ENCODE measurements at places on chromosomes 1 and 21.

DNA sequence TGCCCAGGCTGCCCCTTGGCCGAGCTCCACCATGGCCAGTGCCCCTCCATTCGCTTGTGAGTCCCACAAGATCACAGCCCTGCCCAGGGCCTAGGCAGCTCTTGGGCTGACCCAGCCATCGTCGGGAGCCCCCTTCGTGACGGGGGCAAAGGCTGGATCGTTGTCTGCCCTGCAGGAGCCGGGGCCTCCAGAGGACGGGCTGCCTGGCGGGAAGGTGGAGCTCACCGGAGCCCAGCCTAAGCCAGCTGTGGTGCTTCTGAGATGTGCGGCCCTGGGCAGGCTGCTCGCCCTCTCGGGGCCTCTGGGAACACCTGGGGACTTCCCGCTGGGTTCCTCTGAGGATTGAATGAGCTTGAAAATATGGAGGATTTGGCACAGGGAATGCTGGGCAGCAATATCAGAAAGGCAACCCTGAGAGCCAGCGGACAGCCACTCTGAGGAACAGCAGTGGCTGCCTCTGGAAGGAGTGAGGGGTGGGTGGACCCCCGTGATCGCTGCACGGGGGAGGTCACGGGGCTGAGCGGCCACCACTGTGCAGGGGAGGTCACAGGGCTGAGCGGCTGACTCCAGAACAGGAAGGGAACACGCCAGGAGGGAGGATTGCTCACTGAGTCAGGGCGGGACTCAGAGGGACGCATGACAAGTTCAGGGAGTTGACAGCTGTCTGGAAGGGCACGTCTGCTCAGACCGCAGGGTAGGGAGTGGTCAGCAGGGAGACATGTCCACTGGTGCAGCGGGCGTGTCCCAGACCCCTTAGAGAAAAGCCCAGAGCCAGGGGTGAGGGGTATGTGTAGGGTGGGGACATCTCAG lies 19.3 kb downstream of the TP73 start:
- no peak for DNase-seq

GRCh38 chr1:20588634-20589225 lies at the start of gene CDA:
CDA (plus strand) TSS chr1:20589097; CDS start chr1:20589130, 33 bp downstream.
- no peak for DNase-seq

GRCh38 chr1:233885196-233885920 lies 19.1 kb upstream of the SLC35F3 start:
- DNase-seq, result no peak

DNA sequence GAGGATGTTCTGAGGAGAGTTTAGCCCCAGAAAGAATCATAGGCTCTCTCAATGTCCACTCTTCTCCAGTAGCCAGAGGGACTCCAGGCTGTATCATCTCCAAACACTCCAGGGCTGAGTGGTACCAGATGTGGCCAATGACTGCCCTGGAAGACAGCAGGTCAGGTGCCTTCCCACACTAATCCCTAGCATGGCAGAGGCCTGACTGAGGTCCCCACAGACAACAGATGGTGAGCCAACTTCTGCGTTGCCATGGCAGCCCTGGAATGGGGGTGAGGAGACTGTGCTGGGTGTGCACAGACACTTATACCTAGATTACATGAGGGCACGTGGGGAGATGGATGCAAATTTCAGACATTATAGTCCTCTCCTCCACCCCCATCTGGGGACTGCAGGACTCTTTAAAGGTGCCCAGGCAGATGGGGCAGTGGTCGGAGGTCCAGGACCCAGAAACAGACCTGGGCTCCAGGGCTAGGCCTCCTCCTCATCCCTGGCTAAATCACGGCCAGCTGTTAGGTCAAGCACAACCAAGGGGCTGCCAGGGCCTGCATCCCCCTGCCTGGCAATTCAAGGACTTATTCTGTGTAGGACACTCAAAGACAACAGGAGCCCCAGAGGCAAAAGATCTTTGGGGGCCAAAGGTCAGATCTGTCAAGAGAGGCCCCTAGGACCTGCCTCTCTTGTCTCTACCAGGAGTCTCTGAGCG lies 42.9 kb downstream of the CAMK2N1 start:
- no peak for DNase-seq

GRCh38 chr1:228527596-228527995 lies 40.4 kb downstream of the RNF187 start:
- DNase-seq, result no peak

DNA sequence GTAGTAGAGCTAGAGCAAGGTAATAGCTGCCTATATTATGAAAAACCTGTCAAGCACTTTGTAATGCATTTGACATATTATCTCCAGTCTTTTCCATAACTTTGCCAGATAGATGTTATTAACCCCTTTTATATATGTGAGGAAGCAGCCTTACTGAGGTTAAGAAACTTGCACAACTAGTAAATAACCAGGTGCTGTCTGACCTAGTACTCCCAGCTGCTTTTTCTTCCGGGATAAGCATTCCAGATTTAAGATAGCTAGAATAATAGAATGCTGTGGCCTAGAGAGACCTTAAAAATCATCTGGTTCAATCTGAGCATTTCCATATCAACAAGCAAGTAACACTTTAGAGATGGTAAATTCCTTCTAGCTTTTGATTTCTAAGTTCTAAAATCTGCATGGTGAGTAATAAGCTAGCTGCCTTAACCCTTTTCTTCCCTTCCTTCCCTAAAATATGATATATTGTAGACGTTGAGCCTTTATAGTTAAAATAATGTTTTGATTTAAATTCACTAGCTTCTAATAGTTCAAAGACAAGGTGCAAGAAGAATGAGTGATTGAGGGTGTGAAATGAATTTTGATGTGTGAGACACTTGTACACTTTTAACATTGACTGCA lies 1.8 kb downstream of the SH3GLB1 start:
- DNase-seq, result no peak

DNA sequence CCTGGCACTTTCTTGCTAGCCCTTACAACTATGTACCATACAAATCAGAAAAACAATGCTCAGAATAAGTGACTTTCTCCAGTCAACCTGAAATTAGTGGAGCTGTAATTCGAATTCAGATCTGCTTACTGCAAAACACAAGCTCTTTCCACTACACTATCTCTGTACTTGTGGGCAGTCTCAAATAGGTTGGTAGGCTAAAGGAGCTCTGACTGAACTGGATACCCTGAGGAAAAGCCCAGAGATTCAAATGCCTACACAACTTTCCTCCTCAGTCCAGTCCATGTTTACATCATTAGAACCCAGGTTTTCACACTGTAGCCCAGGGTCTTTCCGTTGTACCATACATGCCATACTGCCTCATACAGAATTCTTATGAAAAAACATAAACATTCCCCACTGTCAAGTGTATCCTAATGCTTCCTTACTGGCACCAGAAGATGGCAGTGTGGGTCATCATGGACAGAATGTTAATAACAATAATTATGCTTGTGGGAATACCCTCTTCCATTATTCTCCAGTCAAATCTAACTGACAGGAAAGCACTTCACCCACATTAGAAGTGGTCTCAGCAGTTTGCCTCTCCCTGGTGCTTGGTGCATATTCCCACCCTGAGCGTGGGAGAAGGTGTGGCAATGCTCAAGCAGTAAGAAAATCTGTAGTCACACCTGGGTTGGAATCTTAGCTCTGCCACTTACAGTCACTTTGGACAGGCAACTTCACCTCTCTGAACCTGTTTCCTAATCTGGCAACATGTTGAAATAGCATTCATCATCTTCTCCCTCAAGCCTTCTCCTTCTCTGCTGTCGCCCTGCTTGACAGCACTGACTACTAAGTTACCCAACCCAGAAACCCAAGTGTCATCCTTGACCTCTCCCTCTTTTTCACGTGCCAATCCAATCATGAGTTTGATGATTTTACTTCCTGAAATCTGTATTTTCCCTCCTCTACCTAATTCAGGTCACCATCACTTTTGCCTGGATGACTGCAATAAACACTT lies 14.4 kb upstream of the ZFYVE9 start:
- DNase-seq, result peak; percentile 33

GRCh38 chr21:43278766-43279577 lies 110.2 kb downstream of the CRYAA start:
- DNase-seq, result no peak

DNA sequence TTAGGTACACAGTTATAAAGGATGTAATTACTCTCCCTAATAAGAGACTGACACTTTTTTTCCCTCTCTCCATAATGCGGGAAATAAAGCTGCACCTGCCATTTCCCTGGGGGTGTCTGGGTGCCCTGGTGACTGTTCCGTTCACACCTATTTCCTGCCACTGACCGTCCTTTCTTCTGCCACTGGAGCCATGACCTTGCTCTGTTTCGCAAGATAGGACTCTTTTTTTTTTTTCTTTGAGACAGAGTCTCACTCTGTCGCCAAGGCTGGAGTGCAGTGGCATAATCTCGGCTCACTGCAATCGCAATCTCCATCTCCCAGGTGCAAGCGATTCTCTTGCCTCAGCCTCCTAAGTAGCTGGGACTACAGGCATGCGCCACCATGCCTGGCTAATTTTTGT lies 66.1 kb upstream of the SERBP1 start:
- no peak for DNase-seq

GRCh38 chr1:178538192-178538916 lies 25.4 kb downstream of the TEX35 start:
- DNase-seq, result no peak

GRCh38 chr1:44908427-44908826 lies 65.4 kb upstream of the PTCH2 start:
- no peak for DNase-seq

DNA sequence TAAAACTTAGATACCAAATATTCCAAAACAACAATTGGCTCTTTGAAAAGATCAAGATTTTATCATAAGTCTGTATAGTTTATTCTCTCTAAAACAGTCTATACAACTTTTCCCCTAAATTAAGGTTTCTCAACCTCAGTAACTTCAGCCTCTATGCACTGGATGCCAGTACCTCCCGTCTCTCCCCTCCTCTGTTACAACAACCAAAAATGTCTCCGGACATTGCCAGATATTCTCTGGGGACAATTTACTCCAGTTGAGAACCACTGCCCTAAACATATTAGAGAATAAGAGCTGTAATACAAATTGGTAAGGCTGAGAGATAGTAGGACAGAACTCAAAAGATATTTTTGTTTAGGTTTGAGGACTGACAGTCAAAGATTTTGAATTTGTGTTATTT lies 71.6 kb downstream of the TMEM200B start:
- DNase-seq, result no peak

- no peak for DNase-seq
Observed at GRCh38 chr1:3453891-3454810, at the start of gene ARHGEF16. ARHGEF16 (plus strand) TSS chr1:3454665; CDS start chr1:3463085, 8,420 bp downstream.

- DNase-seq, result no peak
Observed at GRCh38 chr1:54356680-54357147, 49.5 kb downstream of the SSBP3 start.

- no peak for DNase-seq
Observed at GRCh38 chr1:6747674-6748073, 37.6 kb upstream of the CAMTA1 start.

DNA sequence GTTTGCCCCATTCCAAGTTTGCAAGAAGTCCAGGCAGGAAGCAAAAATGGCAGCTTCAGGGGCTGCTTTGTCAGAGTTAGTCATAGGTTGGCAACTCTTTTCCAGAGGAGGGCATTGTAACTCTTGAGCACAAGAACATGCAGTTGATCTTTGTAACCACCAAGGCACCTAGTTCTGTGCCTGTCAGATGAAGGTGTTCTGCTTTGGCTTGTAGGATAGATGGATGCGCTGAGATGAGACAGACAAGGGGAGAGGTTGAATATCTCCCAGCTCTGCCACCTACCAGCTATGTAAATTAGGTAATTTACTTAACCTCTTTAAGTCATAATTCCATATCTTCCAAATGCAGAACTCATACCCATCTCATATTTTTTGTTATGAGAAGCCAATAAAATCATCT lies 89.3 kb downstream of the ZNF648 start:
- no peak for DNase-seq

DNA sequence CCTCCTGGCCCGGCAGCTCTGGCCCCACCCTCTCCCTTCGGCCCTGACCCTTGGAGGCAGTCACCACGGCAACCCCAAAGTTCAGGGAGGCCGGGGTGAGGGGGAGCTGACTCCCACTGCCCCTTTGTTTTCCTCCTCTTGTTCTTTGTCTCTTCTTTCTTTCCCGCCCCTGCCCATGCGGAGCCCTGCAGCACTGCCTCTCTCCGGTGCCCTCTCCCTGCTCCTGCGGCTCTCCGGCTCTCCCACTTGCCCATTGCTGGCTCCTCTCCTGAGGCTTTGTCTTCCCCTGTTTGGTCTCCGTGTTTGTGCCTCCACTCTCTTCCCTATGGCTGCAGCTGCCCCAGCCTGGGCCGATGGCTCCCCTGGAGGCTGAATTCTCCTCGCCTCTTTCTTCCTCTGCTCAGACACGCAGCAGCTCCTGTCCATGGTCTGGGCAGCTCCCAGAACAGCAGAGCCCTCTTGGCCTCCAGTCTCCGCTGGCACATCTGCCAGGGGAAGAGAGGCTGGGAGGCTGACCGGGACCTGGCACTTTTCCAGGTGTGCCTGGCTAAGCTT lies 5.8 kb downstream of the CELSR2 start:
- DNase-seq, result no peak

DNA sequence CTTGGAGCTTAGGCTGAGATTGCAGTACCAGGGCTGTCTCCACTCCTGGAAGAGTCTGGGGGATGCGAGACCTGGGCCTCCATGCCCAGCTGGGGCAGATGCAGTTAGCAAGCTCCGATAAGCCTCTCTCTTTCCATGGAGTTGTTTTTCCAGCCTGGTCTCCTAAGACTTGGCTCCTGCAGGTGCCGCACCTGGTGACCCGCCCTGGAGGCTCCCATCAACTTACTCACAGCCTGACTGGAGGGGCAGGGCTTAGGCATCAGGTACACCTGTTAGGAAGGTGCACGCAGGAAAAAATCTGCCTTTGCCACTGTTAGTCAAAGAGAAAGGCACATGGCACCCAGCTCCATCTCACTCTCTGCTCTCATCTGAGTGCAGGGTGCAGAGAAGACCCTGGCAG lies 198.1 kb upstream of the TMEM51 start:
- no peak for DNase-seq

DNA sequence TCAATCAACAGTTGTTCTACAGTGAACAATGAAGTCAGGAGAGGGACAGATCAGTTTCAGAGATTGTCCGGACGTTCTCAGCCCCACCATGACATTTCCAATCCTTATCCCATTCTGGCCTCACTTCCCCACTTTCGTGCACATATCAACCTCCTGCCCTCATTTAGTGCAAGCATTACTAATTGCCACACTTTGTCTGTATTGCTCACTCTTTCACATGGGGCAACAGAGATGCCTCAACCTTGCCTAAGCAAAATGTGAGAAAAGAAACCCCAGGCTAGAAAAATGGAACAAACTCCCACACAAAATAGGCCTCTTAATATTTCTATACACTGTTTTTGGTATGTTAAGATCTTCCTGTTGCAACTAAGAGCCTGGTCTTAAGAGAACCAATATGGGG lies 8.9 kb upstream of the RGS1 start:
- no peak for DNase-seq

GRCh38 chr1:7408771-7409150 lies 362.3 kb upstream of the VAMP3 start:
- no peak for DNase-seq

DNA sequence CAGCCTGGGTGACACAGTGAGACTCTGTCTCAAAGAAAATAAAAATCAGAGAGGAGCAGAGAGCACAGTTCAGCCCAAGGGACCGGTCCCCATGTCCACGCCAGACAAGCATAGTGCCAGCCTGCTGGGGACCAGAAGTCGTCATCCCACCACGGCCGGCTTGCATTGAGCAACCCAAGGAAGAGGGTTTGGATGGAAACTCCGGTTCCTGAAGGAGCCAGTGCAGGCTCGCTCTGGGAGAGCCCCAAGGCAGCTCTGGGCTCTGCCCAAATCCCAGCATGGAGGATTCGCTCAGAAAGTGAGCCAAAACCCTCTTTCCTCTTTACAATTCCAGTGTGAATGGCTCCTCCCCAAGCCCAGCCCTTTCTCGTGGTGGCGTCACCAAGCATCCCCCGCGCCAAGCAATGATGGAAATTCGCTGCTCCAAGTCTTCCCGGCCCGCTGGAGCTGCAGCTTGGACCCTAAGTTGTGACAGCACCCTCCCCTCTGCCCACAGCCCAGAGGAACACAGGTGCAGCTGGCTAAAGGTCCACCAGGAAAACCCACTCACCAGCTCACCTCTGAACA lies 64.1 kb upstream of the SLC25A33 start:
- DNase-seq, result no peak
